Esophagus mucosa (tissue), 1 donor: ENCODE measurements at places on chromosomes 7 and 10. TPM values are rescaled to one million over a fixed set of nuclear protein-coding genes. Genes with fewer than 3 reads are reported as not detected.
A peak's percentile ranks its signal among the peaks of the same experiment; 100 is the strongest.

DNA sequence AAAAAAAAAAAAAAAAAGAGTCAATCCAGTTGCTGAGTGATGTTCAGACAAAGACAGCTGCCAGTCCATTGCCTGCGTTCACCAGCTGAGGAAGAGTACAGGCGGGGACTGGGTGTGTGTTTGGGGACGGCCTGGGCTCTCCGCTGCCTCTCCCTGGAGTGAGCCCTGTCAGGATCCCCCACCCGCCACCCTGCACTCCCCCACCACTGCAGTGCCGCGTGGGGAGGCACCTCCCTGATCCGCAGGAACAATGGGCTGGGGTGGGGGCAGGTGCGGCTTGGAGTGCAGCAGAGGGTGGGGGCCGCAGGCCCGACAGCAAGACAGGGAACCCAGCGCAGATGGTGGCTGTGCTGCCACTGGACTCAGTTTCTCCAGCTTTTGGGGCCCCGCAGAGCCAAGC, 1.4 kb downstream of the HSPA12A start:
- no peak for ATAC-seq

DNA sequence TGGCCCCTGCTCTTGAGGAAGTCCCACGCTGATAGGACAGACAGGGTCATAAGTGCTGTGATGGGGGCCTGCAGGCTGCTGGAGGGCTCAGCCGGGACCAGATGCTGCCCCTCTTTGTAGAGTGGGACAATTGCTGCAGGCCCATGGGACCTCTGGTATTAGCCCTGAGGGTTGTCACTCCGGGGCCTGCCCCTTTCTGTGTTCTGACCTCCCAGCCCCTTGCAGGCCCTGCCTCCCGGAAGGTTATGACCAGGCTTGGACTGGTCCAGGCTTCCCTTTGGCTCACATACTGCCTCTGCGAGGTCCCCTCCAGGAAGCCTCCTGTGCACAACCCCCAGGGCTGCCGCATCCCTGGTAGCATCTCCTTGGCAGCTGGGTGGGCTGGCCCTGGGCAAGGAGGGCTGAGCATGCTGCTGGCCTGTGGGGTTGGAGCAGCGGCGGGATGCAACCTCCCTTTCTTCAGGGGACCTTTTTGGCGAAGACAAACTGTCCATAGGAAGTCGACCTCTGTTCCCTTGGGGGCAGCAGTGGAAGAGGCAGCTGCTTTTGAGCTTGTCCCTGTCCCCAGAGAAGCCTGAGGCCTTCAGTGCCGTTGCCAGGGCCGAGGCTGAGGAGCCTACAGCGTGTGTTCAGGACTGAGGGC, 8.8 kb downstream of the LIMK1 start:
- ATAC-seq = no peak

- ATAC-seq = no peak
These were observed 9.3 kb upstream of the PNPLA8 start for GRCh38 chr7:108535257-108535656.

GRCh38 chr10:122636953-122637352, 62.7 kb downstream of the C10orf120 start:
- no peak for ATAC-seq

- no peak for ATAC-seq
These were observed 4.3 kb upstream of the GIMAP5 start for GRCh38 chr7:150732786-150733481.

DNA sequence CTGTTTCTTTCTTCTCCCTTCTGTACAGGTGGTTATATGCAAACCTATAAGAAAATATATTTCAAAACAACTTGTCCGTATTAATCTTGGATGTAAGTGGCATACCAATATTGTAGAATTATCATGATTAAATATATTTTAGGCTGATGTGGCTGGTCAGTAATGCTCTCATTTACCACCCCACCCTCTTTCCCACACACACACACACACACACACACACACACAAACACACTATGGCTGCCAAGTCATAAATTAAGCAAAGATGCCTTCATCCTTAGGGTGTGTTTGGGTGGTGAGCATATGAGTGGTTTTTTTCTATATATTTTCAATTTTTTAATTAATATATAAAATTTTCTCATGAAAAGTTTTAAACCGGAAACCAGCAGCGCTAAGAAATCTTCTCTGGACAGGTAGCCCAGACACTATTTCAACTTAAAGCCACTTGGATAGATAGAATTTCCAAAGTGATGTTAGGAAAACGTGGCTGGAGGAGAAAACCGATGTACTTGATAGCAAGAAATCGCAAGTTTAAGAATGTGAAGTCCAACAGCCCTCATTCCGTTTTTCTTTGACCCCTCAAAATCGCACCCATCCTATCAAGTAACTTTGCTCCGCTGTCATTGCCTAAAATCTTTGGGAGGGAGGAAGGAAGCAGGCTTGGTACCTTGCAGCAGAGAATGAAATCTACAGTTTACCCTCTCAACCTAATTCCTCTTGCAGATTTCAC, 171.7 kb downstream of the FAM107B start:
- ATAC-seq = no peak

DNA sequence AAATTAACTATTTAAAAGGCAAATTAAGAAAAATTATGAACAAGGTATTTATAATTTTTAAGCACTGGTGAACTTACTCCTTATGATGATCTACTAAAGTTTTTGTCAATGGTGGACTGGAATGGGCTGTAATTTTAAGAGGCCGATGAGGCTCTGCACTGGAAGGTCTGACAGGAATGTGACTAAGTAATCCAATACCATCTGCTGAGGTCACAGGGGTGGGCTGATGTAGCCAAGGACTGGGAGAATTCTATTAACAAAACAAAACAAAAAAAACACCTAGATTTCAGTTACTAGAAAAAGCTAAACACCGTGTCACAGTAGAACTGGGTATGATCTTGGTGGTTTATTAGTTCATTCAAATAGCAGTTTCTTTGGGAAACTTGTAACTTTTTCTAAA, 75.9 kb downstream of the NRBF2 start:
- ATAC-seq = no peak

GRCh38 chr7:29833929-29834328, 27.6 kb downstream of the WIPF3 start:
- ATAC-seq = no peak

- ATAC-seq = no peak
These were observed 645.9 kb downstream of the XPNPEP1 start for GRCh38 chr10:109277456-109277855.

DNA sequence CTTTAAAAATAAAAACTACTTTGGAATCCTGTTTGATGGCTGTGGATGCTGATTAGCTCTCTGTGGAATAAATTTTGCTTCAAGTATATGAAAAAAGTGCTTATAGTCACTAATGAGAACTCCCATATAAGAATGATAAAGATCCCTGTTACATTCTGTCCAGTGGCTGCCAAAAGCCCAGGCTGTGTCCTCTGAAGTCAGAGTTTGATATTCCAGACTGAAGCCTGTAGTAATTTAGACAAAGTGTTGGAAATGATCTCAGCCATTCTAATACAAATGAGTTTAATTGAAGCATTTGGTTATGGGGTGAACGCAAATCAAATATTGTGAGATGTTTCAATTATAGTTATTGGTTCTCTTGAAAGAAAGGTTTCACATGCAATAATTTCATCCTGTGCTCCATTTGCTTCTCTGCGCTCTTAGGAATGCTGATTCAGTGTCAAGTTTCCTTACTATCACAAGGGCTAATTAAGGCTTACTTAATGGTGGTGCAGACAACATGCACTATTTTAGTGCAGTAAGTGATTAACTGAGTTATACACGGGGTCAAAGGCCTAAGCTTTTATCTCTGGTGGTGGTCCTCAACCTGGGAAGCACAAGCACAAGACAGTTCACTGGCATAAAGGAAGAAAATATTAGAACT, 867.6 kb downstream of the SORCS1 start:
- ATAC-seq = no peak

- no peak for ATAC-seq
These were observed 19.8 kb downstream of the IGF2BP3 start for GRCh38 chr7:23450518-23450917.

GRCh38 chr7:118626739-118627138, 402.2 kb downstream of the ANKRD7 start:
- ATAC-seq = no peak

DNA sequence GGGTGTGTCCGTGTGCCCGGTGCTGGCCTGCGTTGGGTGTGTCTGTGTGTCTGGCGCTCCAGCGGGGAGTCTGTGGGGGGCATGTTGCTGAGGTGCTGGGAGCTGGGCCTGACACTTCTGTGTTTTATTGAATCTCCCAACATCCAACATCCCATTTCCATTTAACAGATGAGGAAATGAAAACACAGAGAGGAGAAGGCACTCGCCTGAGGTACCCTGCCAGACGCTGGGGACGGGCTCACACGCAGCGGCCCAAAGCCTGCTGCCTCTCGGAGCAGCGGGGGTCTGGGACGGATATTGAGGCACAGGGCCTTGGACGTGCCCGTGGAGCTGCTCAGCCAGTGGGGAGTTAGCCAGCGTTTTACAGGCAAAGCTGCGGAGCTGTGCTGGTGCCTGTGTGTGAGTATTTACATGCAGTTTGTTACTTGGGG, 133.9 kb downstream of the DNAJB6 start:
- ATAC-seq = no peak

GRCh38 chr7:96539471-96539870, 170.2 kb downstream of the SEM1 start:
- no peak for ATAC-seq

- no peak for ATAC-seq
These were observed 146.1 kb downstream of the GRK5 start for GRCh38 chr10:119353421-119353820.

DNA sequence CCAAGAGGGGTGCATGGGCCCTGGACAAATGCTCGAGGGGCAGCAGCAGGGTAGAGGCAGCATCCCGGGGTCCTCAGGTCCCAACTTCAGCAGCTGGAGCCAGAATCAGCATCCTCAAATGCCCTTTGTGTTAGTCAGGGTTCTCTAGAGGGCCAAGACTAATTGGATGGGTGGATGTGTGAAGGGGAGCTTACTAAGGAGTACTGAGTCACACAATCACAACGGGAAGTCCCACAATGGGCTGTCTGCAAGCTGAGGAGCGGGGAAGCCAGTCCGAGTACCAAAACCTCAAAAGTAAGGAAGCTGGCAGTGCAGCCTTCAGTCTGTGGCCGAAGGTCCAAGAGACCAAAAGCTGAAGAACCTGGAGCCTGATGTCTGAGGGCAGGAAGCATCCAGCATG, 162.9 kb upstream of the TCERG1L start:
- ATAC-seq = no peak

DNA sequence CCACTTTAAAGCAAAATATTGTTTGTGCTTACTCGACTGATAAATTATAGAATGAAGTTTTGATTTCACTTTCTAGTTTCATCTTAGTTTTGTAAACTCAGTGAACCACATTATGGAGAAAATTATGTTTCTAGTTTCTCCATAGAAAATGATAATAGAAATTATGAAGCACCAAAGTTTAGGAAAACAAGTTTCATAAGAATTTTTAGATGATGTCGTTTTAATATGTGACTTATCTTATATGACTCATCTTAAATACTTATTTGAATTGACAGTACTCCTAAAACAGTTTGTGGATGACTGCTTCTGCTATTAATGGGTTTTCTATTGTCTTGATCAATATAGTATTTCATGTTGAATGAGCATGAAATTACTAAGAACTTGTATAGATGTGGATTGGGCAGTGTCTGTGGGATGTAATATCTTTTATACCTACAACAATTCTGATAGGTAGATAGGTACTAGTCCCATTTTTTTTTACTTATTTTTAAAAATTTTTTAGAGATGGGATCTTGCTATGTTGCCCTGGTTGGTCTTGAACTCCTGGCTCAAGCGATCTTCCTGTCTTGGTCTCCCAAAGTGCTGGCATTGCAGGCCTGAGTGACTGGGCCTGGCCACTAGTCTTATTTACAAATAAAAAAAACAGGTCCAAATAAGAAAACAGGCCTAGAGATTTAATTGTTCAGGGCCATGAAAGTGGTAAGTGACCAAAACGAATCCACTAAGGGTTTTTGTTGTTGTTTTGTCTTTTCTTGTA, 3.7 kb downstream of the HBP1 start:
- no peak for ATAC-seq

DNA sequence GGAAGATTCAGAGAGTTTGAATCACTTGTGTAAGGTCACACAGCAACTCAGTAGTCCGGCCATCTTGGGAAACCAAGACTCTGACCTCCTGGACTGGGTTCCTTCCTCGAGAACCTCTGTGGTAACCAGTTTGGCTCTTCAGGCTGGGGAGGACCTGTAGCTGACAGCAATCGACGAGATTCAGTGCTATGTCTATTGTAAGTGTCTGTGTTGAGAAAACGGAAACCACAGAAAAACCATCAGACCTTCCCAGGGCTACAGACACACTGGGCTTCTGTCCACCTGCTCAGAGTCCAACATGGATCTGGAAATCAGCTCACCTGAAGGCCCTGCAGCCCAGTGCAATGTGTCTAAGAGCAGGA, 403.7 kb downstream of the RPS24 start:
- ATAC-seq = no peak

GRCh38 chr7:85041605-85042216, 145.1 kb downstream of the SEMA3D start:
- ATAC-seq = peak; percentile 71

- ATAC-seq = peak; percentile 99
These were observed at the start of gene STEAP2 for GRCh38 chr7:90211391-90212148. STEAP2 (plus strand) TSS chr7:90211740; CDS start chr7:90225083, 13,343 bp downstream.

DNA sequence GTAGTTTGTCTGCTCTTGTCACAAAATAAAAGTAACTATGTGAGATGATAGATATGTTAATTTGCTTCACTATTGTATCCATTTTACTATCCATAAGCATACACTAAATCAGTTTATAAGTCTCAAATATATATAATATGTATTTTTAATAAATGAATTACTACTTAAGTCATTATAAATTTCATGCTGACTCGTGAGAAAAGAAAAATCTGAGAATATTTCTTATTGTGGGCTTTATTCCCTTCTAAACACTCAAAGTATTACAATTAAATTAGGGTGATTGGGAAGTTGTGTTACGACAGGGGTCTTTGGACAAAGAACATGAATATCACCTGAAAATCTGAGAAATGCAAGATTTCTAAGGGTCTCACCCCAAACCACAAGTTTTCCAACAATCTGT, 48.7 kb upstream of the RELN start:
- ATAC-seq = no peak

DNA sequence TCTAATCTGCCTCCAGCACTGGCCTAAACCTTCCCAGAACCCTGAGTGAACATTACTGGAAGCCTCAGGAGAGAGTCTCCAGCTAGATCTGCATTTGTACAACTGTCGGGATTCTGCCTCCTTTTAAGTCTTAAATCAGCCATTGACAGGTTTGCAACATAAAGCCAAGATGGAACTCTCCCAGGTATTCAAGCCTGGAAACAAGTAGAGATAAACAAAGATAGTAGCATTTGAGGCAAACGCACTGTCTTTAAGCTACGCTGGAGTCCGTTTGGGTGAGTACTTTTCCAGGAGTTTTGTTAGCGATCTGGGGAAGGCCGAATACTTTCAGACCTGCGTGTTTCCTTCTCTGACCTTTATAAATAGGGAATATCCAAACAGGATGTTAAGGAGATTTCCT, 317.2 kb upstream of the FZD8 start:
- no peak for ATAC-seq

- ATAC-seq = no peak
These were observed 6.4 kb downstream of the KCNMA1 start for GRCh38 chr10:77631241-77631640.

The CYP26C1 gene
- total RNA-seq = not detected

The TACC2 gene
- 90.0 TPM for total RNA-seq

The IL2RA gene
- total RNA-seq = 1.4 TPM

The MMP21 gene
- total RNA-seq = 0.08 TPM

The ZFAND2A gene
- 13.5 TPM for total RNA-seq

The METTL27 gene
- 1.9 TPM for total RNA-seq

The UTF1 gene
- total RNA-seq = not detected

The PRLHR gene
- total RNA-seq = not detected

The PIK3AP1 gene
- total RNA-seq = 1.0 TPM

The GLUD1 gene
- 88.5 TPM for total RNA-seq
